ENCODE measurements at places on chromosomes 13 and 19. TPM values are rescaled to one million over a fixed set of nuclear protein-coding genes. Genes with fewer than 3 reads are reported as not detected.
A peak's percentile ranks its signal among the peaks of the same experiment; 100 is the strongest.

DNA sequence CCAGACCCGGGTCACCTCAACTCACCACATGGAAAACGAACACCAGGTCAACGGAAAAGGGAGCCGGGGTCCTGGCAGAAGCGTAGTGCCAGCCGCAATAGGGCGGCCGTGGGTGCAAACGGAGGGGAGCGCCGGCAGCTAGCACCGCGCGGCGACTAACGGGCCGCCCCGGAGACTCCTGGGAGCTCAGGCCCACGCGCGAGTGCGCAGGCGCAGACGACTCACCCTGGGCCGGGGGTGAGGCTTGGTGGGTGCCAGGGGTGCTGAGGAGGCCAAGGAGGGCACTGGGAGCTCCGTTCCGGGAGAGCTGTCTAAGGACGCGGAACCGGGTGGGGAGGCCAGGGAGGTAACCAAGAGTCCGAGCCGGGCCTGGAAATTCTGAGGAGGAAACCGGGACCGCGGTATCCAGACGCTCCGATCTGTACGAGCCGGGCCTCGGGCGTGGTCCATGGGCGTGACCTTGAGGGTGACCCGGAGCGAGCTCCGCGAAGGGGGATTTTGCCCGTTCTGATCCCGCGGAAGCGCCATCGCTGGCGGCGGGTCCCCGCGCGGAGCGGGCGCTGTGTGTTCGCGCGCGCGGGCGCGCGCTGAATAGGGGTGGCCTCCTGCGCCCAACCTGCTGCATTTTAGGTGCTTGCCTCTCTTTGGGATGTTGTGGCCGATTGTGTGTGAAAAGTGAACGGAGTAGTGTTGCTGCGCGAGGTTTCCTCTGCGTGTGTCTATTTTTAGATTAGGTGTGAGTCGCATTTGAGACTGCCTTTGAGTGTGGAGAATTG lies at the start of gene ZNF382:
Gene ZNF382 (plus strand): TSS at position 213 of the 776 bp plus-strand sequence. CDS start 4,602 bp downstream, outside the sequence.
- no peaks in the 10 kb centered on the region for H3K36me3 ChIP-seq
- peaks cover 3% of the 10 kb centered on the region for H3K4me1 ChIP-seq
- peak within 1 kb of the TSS; percentile 62 for H3K4me3 ChIP-seq

DNA sequence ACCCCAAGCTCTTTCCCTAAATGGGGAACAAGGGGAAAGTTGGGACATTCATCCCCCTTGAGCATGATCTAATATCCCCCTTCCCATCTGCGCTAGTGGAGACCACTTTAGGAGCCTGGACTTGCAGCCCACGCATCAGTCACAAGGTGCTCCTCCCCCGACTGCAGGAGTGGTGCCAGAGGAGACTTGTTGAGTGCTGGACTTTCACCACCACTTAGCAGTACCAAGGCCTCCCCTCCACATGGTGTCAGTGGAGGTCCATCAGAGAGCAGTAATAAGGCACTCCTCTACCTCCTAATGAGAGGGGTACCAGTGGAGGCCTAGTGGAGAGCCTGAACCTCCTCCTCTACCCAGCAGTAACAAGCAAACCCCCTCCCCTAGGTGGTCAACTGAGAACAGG lies 22.5 kb downstream of the CAB39L start:
- peak; percentile 44 for DNase-seq
- no peaks in the 10 kb centered on the region for H3K27me3 ChIP-seq
- no peaks in the 10 kb centered on the region for H3K4me1 ChIP-seq
- H3K36me3 ChIP-seq, result no peaks in the 10 kb centered on the region
- H3K27ac ChIP-seq, result no peak overlapping the region

- no peaks in the 10 kb centered on the region for H3K27me3 ChIP-seq
- no peak overlapping the region for H3K4me3 ChIP-seq
- H3K4me1 ChIP-seq, result no peaks in the 10 kb centered on the region
- H3K36me3 ChIP-seq, result no peaks in the 10 kb centered on the region
- DNase-seq, result no peak
Observed at GRCh38 chr13:23506071-23506806, 64.0 kb upstream of the TNFRSF19 start.

GRCh38 chr13:77448689-77449088 lies 86.8 kb upstream of the SCEL start:
- DNase-seq, result no peak
- H3K4me1 ChIP-seq, result no peaks in the 10 kb centered on the region
- no peaks in the 10 kb centered on the region for H3K27me3 ChIP-seq
- no peak overlapping the region for H3K27ac ChIP-seq

DNA sequence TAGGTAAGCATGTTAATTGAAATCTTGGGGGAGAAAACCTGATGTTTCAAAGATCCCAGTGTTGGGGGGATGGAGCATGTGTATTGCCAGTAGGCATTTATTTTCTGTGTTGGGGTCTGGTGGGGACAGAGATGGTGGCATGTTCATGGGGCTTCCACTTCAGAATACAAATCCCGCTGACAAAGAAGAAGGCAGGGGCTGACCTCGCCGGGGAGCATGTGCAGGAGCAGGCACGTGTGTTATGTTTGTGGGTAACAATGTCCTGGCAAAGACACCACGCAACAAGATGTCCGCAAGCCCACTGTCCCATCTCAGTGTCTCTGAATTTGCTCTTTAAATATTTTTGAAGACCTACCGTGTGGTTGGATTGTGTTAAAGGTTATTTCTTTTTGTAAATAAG lies 164.5 kb downstream of the TEX29 start:
- peaks cover 4% of the 10 kb centered on the region for H3K27me3 ChIP-seq
- H3K27ac ChIP-seq, result no peak overlapping the region
- no peaks in the 10 kb centered on the region for H3K36me3 ChIP-seq
- H3K4me3 ChIP-seq, result no peak overlapping the region
- DNase-seq, result no peak

DNA sequence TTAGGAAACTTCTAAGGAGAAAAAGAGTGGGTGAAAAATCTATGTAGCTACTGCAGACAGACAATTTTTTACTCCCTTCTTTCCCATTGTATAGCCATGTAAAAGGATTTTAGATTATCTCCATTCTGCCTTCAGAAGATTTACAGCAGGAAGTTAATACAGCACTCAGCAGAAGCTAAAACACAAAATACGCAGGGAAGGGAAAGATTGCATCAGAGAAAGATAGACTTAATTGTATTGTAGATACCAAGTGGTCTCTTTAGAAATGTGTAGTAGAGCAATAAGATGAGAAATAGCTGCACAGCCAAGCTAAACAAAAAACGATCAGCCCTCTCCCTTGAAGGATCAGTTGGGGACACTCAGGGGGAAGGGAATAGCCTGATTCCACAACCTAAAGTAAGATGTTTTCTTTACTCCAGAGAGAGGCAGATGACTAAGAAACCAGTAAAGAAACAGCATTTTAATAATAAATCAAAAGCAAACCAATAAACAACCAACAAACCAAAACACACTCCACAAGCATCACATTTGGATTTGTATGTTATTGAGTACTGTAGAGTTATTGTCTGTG lies 236.7 kb upstream of the SLITRK1 start:
- no peaks in the 10 kb centered on the region for H3K4me1 ChIP-seq
- H3K27me3 ChIP-seq, result no peaks in the 10 kb centered on the region
- no peak overlapping the region for H3K27ac ChIP-seq
- DNase-seq, result no peak
- H3K4me3 ChIP-seq, result no peak overlapping the region

GRCh38 chr13:51245583-51245982 lies 23.4 kb downstream of the FAM124A start:
- H3K4me3 ChIP-seq, result no peak overlapping the region
- no peaks in the 10 kb centered on the region for H3K4me1 ChIP-seq

DNA sequence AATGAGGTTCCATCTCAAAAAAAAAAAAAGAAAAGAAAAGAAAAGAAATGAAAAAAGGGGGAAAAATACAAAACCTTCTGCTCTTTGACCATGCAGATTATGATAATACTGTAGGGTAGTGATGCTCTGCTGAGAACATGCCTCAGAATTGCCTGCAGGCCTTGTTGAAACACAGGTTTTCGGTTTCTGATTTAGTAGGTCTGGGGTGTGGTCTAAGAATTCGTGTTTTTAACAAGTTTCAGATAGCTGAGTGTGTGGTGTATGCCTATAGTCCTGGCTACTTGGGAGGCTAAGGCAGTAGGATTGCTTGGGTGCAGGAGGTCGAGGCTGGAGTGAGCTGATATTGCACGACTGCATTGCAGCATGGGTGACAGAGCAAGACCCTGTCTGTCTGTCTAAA lies 14.9 kb upstream of the CYP2B6 start:
- H3K27me3 ChIP-seq, result no peaks in the 10 kb centered on the region
- H3K36me3 ChIP-seq, result no peaks in the 10 kb centered on the region
- DNase-seq, result no peak
- no peak overlapping the region for H3K4me3 ChIP-seq

DNA sequence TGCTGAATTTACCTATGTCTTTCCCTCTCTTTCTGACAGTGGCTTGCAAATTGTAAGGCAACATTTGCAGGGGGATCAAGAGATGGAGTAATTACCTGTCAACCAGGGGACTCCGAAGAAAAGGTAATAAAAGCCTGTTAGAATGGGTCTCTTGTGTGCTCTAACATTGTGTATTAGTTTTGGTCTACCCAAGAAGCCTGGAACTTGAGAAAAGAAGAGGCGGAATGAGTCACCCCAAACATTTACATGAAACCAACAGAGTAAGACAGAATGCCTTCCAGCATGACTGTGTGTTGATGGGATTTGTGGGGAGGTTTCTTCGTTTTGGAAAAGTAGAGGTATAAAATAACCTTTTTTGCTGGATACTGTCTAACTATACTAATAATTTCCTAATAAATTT lies 36.7 kb downstream of the ZAR1L start:
- DNase-seq, result no peak
- no peak overlapping the region for H3K27ac ChIP-seq
- H3K4me1 ChIP-seq, result no peaks in the 10 kb centered on the region
- no peak overlapping the region for H3K4me3 ChIP-seq
- peaks cover 27% of the 10 kb centered on the region for H3K36me3 ChIP-seq
- H3K27me3 ChIP-seq, result no peaks in the 10 kb centered on the region

DNA sequence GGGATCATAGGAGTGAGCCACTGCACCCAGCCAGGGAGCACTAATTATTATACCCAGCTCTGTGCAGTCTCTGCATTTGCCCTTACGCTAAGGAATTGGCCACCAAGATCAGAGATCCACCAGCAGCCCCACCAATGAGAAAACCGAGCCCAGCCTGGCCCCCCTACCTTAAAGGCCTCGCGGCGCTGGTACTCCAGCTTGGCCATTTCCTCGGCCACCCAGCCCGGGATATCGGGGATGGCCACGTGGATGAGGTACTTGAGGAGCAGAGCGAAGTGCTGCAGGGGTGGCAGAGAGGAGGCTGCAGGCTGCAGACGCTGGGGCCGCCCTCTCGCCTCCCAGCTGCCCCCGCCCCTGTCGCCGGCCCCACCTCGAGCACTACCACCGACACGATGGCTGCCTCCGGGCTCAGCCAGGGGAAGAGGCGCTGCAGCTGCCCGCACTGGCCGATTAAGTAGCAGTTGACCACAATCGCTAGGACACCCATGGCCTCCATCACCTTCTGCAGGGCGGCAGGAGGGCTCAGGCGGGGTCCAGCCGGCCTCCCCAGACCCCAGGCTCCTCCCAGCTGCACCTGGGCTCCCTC lies 7.5 kb downstream of the ANO8 start:
- DNase-seq, result no peak
- H3K27me3 ChIP-seq, result no peaks in the 10 kb centered on the region
- H3K36me3 ChIP-seq, result peaks cover 2% of the 10 kb centered on the region
- H3K27ac ChIP-seq, result no peak overlapping the region

DNA sequence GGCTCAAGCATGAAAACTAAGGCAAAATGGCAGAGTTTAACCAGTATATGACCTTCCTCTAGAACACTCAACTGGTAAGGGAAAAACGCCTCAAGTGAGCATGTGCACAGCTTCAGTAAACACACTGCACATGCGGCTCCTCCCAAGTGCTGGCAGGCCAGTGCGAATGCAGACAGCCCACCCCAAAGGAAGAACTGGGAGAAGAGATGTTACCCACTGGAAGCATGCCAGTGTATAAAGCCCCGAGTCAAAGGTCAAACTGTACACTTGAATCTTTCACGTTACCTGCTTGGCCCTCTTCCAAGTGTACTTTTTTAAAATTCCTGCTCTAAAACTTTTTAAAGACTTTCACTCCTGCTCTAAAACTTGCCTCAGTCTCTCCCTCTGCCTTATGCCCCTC lies 19.2 kb upstream of the RCBTB1 start:
- no peak for DNase-seq
- no peak overlapping the region for H3K4me3 ChIP-seq
- H3K4me1 ChIP-seq, result no peaks in the 10 kb centered on the region
- H3K27me3 ChIP-seq, result no peaks in the 10 kb centered on the region
- no peaks in the 10 kb centered on the region for H3K36me3 ChIP-seq

DNA sequence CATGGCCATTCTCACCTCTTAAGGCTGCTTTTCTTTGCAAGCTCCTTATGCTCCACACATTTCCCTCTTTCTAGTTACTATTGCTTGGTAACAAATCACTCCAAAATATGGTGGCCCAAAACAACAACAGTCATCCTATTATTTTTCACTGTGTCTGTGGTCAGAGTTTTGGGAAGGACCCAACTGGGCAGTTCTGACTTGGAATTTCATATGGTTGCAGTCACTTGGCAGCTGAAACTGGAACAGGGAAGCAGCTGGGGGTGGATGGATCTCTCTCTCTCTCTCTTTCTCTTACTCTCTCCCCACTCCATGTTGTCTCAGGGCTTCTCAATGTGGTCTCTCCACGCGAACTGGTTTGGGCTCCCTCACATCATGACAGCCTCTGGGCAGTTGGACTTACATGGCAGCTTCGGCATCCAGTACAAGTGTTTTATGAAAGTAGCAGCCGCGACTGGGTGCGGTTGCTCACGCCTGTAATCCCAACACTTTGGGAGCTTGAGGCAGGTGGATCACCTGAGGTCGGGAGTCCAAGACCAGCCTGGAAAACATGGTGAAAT lies 39.6 kb downstream of the NUMBL start:
- H3K4me3 ChIP-seq, result no peak overlapping the region
- H3K36me3 ChIP-seq, result no peaks in the 10 kb centered on the region
- no peak for DNase-seq

- H3K36me3 ChIP-seq, result no peaks in the 10 kb centered on the region
Observed at GRCh38 chr13:40661875-40662665, 4.4 kb downstream of the FOXO1 start.

Gene LGALS7B
- total RNA-seq, result not detected

Gene MICU2
- 42.9 TPM for total RNA-seq

Gene ZNF560
- not detected for total RNA-seq

Gene SIRT6
- total RNA-seq, result 7.7 TPM

Gene ZNF541
- total RNA-seq, result 0.08 TPM

Gene PNMA8A
- 0.93 TPM for total RNA-seq

Gene GZMM
- 1.1 TPM for total RNA-seq

All from liver (tissue), 10 donors.